Muscle of leg (tissue), 16 donors: ENCODE measurements at places on chromosomes 7 and 10. TPM values are rescaled to one million over a fixed set of nuclear protein-coding genes. Genes with fewer than 3 reads are reported as not detected.

- no peak overlapping the region for H3K27ac ChIP-seq
- H3K4me1 ChIP-seq: peaks cover 14% of the 10 kb centered on the region
- H3K27me3 ChIP-seq: no peaks in the 10 kb centered on the region
These were observed 10.0 kb upstream of the TNS3 start for GRCh38 chr7:47591655-47592572.

The ANK3 gene
- total RNA-seq: 69.6 TPM

- H3K4me1 ChIP-seq: no peaks in the 10 kb centered on the region
- peaks cover 20% of the 10 kb centered on the region for H3K27me3 ChIP-seq
- H3K27ac ChIP-seq: no peak overlapping the region
These were observed 8.0 kb downstream of the IKZF1 start for GRCh38 chr7:50312250-50313162.

DNA sequence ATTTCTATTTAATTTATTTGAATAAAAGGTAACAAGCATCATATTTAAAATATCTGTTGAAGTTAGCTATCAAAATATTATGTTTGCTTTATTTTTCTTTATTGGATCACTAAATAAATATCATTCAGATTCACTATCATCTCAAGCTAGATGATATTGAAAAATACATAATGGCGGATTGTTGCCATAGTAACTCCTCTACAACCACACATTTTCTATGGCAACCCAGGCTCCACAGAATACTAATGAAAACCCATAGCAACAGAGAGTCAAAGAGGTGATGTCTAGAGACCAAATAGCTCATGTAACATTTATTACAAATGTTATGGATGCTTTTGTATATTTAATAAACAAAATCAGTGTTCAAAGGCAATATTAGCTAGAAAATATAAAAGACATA lies 148.9 kb upstream of the CDK1 start:
- H3K4me1 ChIP-seq: no peaks in the 10 kb centered on the region
- no peaks in the 10 kb centered on the region for H3K36me3 ChIP-seq
- no peak overlapping the region for H3K4me3 ChIP-seq
- no peak overlapping the region for H3K27ac ChIP-seq

GRCh38 chr7:24825381-24825794 lies 68.1 kb upstream of the GSDME start:
- DNase-seq: no peak
- H3K27ac ChIP-seq: no peak overlapping the region
- no peaks in the 10 kb centered on the region for H3K27me3 ChIP-seq
- peaks cover 25% of the 10 kb centered on the region for H3K4me1 ChIP-seq
- no peak overlapping the region for H3K4me3 ChIP-seq
- no peaks in the 10 kb centered on the region for H3K36me3 ChIP-seq

The ENKUR gene
- 0.04 TPM for total RNA-seq
